ENCODE measurements at places on chromosomes 6 and 20. TPM values are rescaled to one million over a fixed set of nuclear protein-coding genes. Genes with fewer than 3 reads are reported as not detected.
A peak's percentile ranks its signal among the peaks of the same experiment; 100 is the strongest.

NRSN1 gene
- total RNA-seq, result not detected

GMPR gene
- 1.0 TPM for total RNA-seq

GABRR2 gene
- 0.78 TPM for total RNA-seq

LAMA2 gene
- total RNA-seq, result 0.05 TPM

RBL1 gene
- total RNA-seq, result 49.1 TPM

SEL1L2 gene
- not detected for total RNA-seq

CDH22 gene
- total RNA-seq, result not detected

RSPO3 gene
- total RNA-seq, result not detected

TFEB gene
- 11.2 TPM for total RNA-seq

GRCh38 chr20:35042268-35042667, 50.3 kb downstream of the TRPC4AP start:
- H3K27ac ChIP-seq, result no peak overlapping the region
- H3K4me1 ChIP-seq, result peaks cover 11% of the 10 kb centered on the region
- H3K36me3 ChIP-seq, result peaks cover 57% of the 10 kb centered on the region
- H3K27me3 ChIP-seq, result no peaks in the 10 kb centered on the region

DNA sequence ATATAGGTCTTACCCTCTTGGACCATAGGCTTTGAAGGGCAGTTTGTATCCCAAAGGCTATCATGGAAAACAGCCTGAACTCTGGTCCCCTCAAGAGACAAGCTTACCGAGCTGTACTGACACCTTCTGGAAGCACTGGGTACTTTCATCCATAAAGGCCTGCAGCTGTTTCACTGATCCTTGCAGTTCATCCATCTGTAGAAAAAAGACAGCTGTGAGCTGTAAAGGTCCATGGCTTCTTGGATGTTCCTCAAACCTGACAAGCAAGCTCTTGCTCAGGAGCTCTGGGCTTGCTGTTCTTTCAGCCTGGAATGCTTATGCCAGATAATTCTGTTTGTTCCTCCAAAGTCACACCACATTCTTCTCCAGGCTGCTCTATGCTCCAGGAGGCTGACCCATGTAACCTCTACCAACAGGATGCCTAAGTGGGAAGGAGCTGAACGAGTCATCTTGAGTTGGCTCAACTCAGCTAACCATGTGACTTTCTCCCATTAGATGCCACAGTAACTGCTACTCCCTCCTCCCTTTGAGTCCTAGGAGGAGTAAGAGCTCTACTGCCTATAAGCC, 8.8 kb upstream of the NDRG3 start:
- peaks cover 10% of the 10 kb centered on the region for H3K4me1 ChIP-seq
- H3K36me3 ChIP-seq, result peaks cover 64% of the 10 kb centered on the region
- no peaks in the 10 kb centered on the region for H3K27me3 ChIP-seq
- no peak overlapping the region for H3K4me3 ChIP-seq

GRCh38 chr6:44660561-44661220, 273.2 kb downstream of the CDC5L start:
- DNase-seq, result no peak
- no peak overlapping the region for H3K27ac ChIP-seq
- H3K27me3 ChIP-seq, result no peaks in the 10 kb centered on the region
- H3K36me3 ChIP-seq, result no peaks in the 10 kb centered on the region

DNA sequence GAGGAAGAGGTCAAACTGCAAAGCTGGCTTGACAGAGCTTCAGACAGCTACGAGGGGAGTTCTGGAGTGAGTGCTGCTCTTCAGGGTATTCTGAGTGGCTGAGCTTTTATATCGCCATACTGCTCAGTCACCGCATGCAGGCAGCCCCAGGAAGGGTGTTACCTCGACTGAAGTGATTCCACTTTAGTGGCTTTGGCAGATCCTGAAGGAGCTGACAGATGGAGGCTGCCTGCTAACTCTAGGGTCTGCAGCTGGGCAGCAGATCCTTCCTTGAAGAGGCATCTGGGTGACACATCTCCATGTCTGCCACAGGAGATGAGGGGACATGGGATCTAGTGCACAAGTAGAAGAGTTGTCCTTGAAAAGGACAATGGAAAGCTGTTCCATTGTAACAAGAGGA, 3.7 kb upstream of the DEK start:
- peaks cover 12% of the 10 kb centered on the region for H3K27me3 ChIP-seq
- H3K27ac ChIP-seq, result no peak overlapping the region
- DNase-seq, result no peak
- no peak overlapping the region for H3K4me3 ChIP-seq
- H3K4me1 ChIP-seq, result peaks cover 9% of the 10 kb centered on the region

DNA sequence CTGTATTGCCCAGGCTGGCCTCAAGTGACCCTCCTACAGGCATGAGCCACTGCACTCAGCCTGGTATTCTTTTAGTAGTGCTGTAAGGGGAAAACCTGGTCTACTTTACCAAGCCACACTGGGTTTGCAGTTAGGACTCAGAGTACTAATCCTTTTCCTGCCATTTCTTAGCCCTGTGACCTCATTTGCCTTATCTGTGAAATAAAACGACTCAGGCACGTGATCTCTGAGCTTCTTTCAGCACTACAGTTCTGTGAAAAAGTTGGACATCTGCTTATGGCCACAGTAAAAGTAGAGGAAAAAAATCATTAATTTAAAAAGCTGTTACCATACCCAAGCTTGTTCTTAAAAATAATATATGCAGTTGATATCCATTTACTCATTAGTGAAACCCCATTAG, 1007.5 kb downstream of the KIF16B start:
- no peaks in the 10 kb centered on the region for H3K36me3 ChIP-seq
- no peak for DNase-seq
- H3K4me1 ChIP-seq, result no peaks in the 10 kb centered on the region
- no peak overlapping the region for H3K27ac ChIP-seq

DNA sequence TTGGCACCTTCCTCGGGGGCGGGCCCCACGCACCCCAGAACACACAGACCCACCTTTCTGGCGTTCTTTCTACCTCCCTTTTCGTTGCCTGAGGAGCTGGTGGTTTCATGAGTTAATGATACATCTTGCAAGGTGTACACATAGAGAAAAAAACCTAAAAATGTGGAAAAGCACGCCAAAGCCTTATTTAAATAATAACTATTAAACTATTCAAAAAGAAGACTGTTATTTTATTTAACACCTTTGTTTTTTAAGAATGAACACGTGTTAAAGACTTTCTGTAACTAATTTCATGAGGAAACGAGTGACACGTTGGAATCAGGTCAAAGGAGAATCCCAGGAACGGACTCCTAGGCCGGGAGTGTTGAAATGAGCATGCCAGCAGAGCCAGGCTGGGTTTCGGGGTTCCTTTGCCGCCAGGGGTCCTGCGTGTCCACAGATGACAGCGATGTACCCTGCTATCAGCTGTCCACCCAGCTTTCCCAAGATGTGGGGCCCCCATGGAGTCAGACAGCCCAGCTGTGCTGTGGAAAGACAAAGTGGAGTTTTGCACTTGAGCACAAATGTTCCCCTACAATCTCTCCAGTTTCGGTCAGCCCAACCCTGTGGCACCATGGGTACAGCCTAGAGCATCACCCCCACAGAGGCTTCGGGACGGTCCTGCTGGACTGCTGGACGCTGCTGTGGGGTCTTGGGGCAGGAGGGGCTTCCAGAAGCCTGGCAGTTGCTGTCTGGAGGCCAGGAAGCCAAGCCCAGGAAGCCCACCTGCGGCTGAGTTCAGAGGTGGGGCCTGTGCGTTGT, 16.1 kb downstream of the SLC17A9 start:
- H3K27me3 ChIP-seq, result peaks cover 17% of the 10 kb centered on the region
- H3K36me3 ChIP-seq, result no peaks in the 10 kb centered on the region
- no peak overlapping the region for H3K4me3 ChIP-seq
- peaks cover 13% of the 10 kb centered on the region for H3K4me1 ChIP-seq
- H3K27ac ChIP-seq, result no peak overlapping the region

GRCh38 chr20:47544240-47544639, 42.6 kb downstream of the NCOA3 start:
- peaks cover 51% of the 10 kb centered on the region for H3K4me1 ChIP-seq
- H3K4me3 ChIP-seq, result no peak overlapping the region
- H3K36me3 ChIP-seq, result peaks cover 45% of the 10 kb centered on the region
- H3K27ac ChIP-seq, result peak overlapping the region; percentile 72
- H3K27me3 ChIP-seq, result no peaks in the 10 kb centered on the region

GRCh38 chr6:72857791-72858585, 236.1 kb downstream of the KCNQ5 start:
- H3K4me1 ChIP-seq, result peaks cover 10% of the 10 kb centered on the region
- no peaks in the 10 kb centered on the region for H3K27me3 ChIP-seq
- no peak overlapping the region for H3K4me3 ChIP-seq
- H3K27ac ChIP-seq, result no peak overlapping the region

GRCh38 chr6:33992191-33992590, 153.7 kb downstream of the GRM4 start:
- H3K4me3 ChIP-seq, result no peak overlapping the region
- no peak for DNase-seq
- H3K4me1 ChIP-seq, result no peaks in the 10 kb centered on the region
- H3K27me3 ChIP-seq, result peaks cover 6% of the 10 kb centered on the region
- H3K36me3 ChIP-seq, result no peaks in the 10 kb centered on the region
- no peak overlapping the region for H3K27ac ChIP-seq

- no peak for DNase-seq
- no peaks in the 10 kb centered on the region for H3K27me3 ChIP-seq
- H3K4me3 ChIP-seq, result no peak overlapping the region
- peaks cover 44% of the 10 kb centered on the region for H3K36me3 ChIP-seq
These were observed 15.9 kb downstream of the PTPRA start for GRCh38 chr20:2889209-2889608.

GRCh38 chr6:168129292-168130167, 50.5 kb upstream of the FRMD1 start:
- H3K27me3 ChIP-seq, result peaks cover 25% of the 10 kb centered on the region
- H3K4me1 ChIP-seq, result no peaks in the 10 kb centered on the region
- H3K4me3 ChIP-seq, result no peak overlapping the region
- no peaks in the 10 kb centered on the region for H3K36me3 ChIP-seq

DNA sequence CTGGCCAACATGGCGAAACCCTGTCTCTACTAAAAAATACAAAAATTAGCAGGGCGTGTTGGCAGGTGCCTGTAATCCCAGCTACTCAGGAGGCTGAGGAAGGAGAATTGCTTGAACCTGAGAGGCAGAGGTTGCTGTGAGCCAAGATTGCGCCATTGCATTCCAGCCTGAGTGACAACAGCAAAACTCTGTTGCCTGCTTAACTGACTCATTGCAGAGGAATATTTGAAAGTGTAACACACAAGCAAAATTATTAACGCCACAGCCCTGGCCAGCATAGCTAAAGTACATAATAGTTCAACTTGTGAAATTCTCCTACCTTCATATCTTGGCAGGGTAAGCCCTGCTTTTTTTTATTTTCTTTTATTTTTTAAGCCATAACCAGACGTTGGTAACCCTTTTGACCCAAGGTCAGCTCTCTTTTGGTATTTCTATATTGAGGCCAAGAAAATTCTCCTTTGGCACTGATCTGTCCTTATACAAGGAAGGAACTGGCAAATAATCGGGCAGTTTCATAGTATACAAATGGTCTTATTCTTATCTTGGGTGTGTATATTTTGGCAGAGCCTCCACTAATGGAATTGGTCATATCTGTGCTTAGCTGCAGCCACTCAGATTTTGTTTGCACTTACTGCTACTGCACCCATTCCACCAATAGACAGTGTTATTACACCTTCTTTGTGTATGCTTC, 4.0 kb upstream of the ADGRF5 start:
- DNase-seq, result no peak
- no peaks in the 10 kb centered on the region for H3K4me1 ChIP-seq
- no peaks in the 10 kb centered on the region for H3K36me3 ChIP-seq

DNA sequence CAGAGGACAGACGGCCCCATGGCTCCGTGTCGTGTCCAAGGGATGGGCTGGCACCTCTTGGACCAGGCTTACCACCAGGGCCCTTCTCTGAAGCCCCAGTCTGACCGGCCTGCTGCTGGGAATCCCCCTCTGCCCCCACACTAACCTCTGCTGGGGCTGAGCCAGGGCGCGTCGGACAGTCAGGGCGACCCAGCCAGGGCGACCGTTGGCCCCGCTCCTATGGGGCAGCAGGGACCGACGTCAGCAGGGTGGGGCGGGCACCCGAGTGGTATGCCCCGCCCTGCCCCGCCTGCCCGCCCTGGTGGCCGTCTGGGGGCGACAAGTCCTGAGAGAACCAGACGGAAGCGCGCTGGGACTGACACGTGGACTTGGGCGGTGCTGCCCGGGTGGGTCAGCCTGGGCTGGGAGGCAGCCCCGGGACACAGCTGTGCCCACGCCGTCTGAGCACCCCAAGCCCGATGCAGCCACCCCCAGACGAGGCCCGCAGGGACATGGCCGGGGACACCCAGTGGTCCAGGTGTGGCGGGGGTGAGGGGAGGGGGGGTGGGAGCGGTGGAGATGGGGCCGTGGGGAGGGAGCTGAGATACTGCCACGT, at the start of gene SLC17A9:
TSS of gene SLC17A9 (plus strand) at position 337 of the 595 bp plus-strand sequence. CDS start at position 459, 122 bp downstream.
- DNase-seq, result peak; percentile 41
- peak within 1 kb of the TSS; percentile 87 for H3K27ac ChIP-seq
- peaks cover 40% of the 10 kb centered on the region for H3K36me3 ChIP-seq
- H3K4me3 ChIP-seq, result peak within 1 kb of the TSS; percentile 76
- H3K4me1 ChIP-seq, result peaks cover 13% of the 10 kb centered on the region
- no peaks in the 10 kb centered on the region for H3K27me3 ChIP-seq

GRCh38 chr20:3645309-3646066, 17.7 kb downstream of the GFRA4 start:
- H3K4me1 ChIP-seq, result no peaks in the 10 kb centered on the region
- DNase-seq, result no peak
- no peak overlapping the region for H3K27ac ChIP-seq

- H3K4me1 ChIP-seq, result no peaks in the 10 kb centered on the region
- no peak overlapping the region for H3K4me3 ChIP-seq
- H3K27me3 ChIP-seq, result peaks cover 63% of the 10 kb centered on the region
- no peaks in the 10 kb centered on the region for H3K36me3 ChIP-seq
- DNase-seq, result no peak
These were observed 2.4 kb upstream of the PPP1R3G start for GRCh38 chr6:5082487-5083306.

DNA sequence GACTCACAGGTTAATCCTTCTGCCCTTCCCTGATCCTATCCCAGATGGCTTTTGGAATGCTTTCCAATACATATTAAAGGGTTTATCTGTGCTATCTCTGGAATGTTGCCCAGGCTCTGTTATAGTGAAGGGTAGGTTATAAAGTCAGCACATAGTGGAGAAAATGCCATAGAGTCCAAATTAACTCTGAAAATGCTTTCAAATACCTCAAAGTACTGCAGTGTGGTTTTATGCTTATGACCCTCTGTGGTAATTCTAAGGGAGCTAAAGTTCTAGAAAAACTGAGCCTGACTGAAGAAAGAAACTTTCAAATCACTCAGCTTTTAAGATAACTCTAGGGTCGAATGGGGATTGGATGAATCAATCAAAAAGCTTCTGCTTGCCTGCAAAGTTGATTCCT, 159.8 kb downstream of the PLCB1 start:
- peaks cover 1% of the 10 kb centered on the region for H3K27me3 ChIP-seq
- no peak for DNase-seq
- no peak overlapping the region for H3K27ac ChIP-seq
- no peaks in the 10 kb centered on the region for H3K4me1 ChIP-seq
- H3K36me3 ChIP-seq, result no peaks in the 10 kb centered on the region
- H3K4me3 ChIP-seq, result no peak overlapping the region

GRCh38 chr20:54475334-54476168, at the start of gene DOK5:
Gene DOK5 (plus strand): TSS chr20:54475593. CDS start chr20:54475947, 354 bp downstream.
- H3K36me3 ChIP-seq, result no peaks in the 10 kb centered on the region
- peak within 1 kb of the TSS; percentile 65 for H3K4me3 ChIP-seq
- peaks cover 17% of the 10 kb centered on the region for H3K4me1 ChIP-seq
- peaks cover 41% of the 10 kb centered on the region for H3K27me3 ChIP-seq
- DNase-seq, result no peak

GRCh38 chr6:39416728-39417127, 94.2 kb upstream of the KCNK16 start:
- no peak overlapping the region for H3K27ac ChIP-seq
- DNase-seq, result no peak
- H3K4me1 ChIP-seq, result no peaks in the 10 kb centered on the region
- H3K27me3 ChIP-seq, result no peaks in the 10 kb centered on the region
- no peaks in the 10 kb centered on the region for H3K36me3 ChIP-seq

- H3K4me1 ChIP-seq, result peaks cover 14% of the 10 kb centered on the region
- no peaks in the 10 kb centered on the region for H3K36me3 ChIP-seq
- H3K27ac ChIP-seq, result peak overlapping the region; percentile 50
- H3K27me3 ChIP-seq, result no peaks in the 10 kb centered on the region
These were observed 622.3 kb upstream of the ARID1B start for GRCh38 chr6:156154896-156155295.
